BJ (cell line): ENCODE measurements at places on chromosomes 4 and X.

GRCh38 chr4:114225436-114225835 is 246.0 kb upstream of the ARSJ start:
- DNase-seq, result no peak

DNA sequence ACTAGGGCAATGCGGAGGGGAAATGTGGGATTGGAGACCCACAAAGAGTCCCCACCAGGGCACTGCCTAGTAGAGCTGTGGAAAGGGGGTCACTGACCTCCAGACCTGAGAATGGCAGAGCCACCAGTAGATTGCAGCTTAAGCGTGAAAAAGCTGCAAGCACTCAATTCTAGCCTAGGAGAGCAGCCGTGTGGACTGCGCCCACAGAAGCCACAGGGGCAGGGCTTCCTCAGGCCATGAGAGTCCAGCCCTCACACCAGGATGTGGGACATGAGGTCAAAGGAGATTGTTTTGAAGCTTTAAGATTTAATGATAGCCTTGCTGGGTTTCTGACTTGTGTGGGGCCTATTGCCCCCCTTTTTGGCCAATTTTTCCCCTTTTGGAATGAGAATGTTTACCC is 379.0 kb downstream of the INPP4B start:
- DNase-seq, result no peak

GRCh38 chr4:80454556-80454955 is 119.0 kb downstream of the CFAP299 start:
- DNase-seq, result no peak

DNA sequence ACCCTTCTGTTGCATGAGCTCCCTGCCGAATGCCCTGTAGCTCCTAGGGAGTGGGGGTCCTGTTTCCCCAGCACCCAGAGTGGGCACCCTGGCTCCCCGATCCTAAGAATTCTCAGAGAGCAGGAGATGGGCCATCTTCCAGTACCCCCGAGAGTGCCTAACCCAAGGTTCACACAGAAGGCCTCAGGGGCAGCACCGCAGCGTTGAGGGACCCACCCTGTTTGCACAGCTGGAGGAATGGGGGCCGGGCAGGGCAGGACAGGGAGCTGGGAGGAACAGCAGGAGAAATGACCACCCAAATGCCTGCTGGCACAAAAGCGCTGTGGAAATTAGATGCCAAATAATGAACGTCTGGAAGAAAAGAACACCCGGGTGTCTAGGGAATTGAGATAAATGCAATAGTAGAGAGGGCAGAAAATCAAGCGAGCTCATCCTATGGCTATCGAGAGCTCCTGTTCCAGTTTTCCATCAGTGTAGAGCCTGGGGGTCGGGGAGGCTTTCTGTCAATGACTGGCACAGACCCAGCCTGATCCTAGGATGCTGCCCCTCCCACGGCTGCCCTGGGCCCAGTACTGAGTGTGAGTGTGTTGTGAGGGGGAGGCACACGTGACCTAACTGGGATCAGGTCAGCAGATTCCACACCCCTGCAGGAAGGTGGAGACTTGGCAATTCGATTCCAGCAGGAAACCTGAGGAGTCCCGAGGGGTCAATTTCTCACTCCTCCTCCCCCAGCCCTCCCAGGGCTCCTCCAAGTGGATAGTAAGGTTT is 25.7 kb downstream of the SEPTIN6 start:
- DNase-seq, result no peak
